IMR-90 (cell line): ENCODE measurements at places on chromosomes 1 and 21.

GRCh38 chr1:78854556-78854955 is 152.0 kb downstream of the ADGRL4 start:
- no peaks in the 10 kb centered on the region for H3K4me1 ChIP-seq
- no peak for DNase-seq
- H3K4me3 ChIP-seq = no peak overlapping the region
- H3K36me3 ChIP-seq = no peaks in the 10 kb centered on the region
- H3K27me3 ChIP-seq = no peaks in the 10 kb centered on the region
- H3K27ac ChIP-seq = no peak overlapping the region

DNA sequence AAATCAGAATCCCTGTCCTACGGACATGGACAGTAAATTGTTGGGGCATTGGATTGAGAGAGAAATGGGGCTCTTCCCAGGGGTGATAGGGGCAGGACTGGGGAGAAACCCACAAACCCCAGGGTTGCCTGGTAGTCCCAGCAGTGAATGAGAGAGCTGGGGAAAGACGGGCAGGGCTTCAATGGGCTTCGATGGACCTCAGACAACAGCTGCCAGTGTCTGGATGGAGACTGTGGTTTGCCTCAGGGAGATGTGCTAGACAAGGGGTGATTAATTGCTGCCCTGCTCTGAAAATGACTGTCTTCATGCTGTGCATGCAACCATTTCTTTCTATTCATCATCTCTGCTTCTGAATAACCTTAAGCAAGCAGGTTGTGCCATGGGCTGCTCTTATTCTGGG is 7.4 kb downstream of the GPR25 start:
- DNase-seq = no peak
- no peaks in the 10 kb centered on the region for H3K36me3 ChIP-seq
- H3K27me3 ChIP-seq = peaks cover 54% of the 10 kb centered on the region
- no peaks in the 10 kb centered on the region for H3K4me1 ChIP-seq
- H3K4me3 ChIP-seq = no peak overlapping the region
- H3K27ac ChIP-seq = no peak overlapping the region

- H3K36me3 ChIP-seq = no peaks in the 10 kb centered on the region
- no peak overlapping the region for H3K4me3 ChIP-seq
- no peak overlapping the region for H3K27ac ChIP-seq
- peak; percentile 8 for DNase-seq
- H3K4me1 ChIP-seq = no peaks in the 10 kb centered on the region
Measured at GRCh38 chr21:16137106-16137505, 407.3 kb downstream of the USP25 start.

GRCh38 chr1:10561497-10561896 is 86.7 kb downstream of the PEX14 start:
- peak; percentile 61 for DNase-seq
- no peaks in the 10 kb centered on the region for H3K36me3 ChIP-seq
- no peaks in the 10 kb centered on the region for H3K27me3 ChIP-seq
- no peak overlapping the region for H3K4me3 ChIP-seq

- H3K27ac ChIP-seq = no peak overlapping the region
- DNase-seq = no peak
- peaks cover 13% of the 10 kb centered on the region for H3K27me3 ChIP-seq
- no peaks in the 10 kb centered on the region; the same call in 1 of the 2 replicates for H3K4me1 ChIP-seq
Measured at GRCh38 chr1:204672482-204673121, 12.9 kb downstream of the LRRN2 start.

DNA sequence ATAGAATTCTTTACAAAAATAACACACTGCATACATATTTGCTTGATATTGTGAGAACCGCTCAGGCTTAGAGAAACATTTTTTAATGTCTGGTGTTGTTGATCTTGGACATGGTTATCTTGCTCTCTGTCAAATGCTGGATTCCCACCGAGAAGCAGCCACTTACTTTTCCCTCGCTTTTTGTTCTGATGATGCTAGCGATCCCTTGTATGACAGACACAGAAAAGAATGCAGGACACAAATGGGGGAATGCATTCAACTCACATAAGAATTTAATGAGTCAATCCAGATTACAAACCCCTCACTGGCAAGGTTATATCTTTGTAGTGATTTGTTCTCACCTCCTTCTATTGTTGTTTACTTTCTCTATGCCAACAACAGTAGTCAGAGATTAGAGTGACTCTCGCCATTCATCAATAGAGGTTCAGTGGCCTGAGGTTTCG is 76.8 kb upstream of the AKT3 start:
- H3K27me3 ChIP-seq = peaks cover 17% of the 10 kb centered on the region
- peaks cover 14% of the 10 kb centered on the region for H3K4me1 ChIP-seq
- no peak overlapping the region for H3K27ac ChIP-seq
- DNase-seq = peak; percentile 96

GRCh38 chr21:38986806-38987632 is 181.3 kb downstream of the ETS2 start:
- no peak for DNase-seq
- peaks cover 37% of the 10 kb centered on the region for H3K4me1 ChIP-seq
- H3K27ac ChIP-seq = no peak overlapping the region
- no peak overlapping the region for H3K4me3 ChIP-seq
- no peaks in the 10 kb centered on the region for H3K27me3 ChIP-seq

DNA sequence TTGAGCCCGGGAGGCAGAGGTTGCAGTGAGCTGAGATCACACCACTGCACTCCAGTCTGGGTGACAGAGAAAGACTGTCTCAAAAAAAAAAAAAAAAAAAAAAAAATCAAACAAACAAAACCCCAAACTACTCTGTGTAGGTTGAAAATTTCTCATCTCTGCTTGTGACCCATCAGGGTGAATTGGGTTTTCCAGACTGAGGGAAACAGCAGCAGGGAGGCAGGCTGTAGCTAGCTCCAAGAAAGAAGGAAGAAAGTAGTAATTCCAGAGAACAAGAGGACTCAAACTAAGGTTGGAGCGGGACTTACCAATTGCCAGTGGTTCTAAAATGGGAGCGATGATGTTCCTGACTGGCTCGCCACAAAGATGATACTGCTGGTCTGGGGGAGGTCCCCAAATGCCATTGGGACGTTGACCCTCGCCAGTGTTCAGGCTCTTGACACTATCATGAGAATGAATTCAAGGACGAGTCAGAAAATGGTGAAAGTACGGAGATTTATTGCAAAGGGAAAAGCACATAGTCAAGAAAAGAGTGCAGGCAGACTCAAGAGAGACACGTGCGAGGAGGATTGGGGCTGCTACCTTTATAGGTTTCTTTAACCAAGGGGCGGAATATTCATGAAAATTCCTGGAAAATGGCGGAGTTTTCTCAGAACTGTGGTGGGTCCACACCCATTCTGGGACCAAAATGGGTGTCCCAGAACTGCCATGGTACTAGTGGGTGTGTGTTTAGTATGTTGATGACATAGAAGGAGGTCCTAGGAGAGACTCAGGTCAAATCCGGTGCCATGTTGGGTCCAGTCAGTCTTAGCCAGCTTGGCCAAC is 13.4 kb downstream of the AADACL4 start:
- no peak overlapping the region for H3K27ac ChIP-seq
- H3K36me3 ChIP-seq = no peaks in the 10 kb centered on the region
- peaks cover 28% of the 10 kb centered on the region for H3K27me3 ChIP-seq
- no peaks in the 10 kb centered on the region for H3K4me1 ChIP-seq
- no peak for DNase-seq
- no peak overlapping the region for H3K4me3 ChIP-seq

GRCh38 chr1:146001709-146002108 is 5.3 kb upstream of the TXNIP start:
- no peak overlapping the region for H3K4me3 ChIP-seq
- DNase-seq = no peak
- no peaks in the 10 kb centered on the region for H3K27me3 ChIP-seq
- H3K36me3 ChIP-seq = no peaks in the 10 kb centered on the region
- H3K27ac ChIP-seq = no peak overlapping the region

- no peaks in the 10 kb centered on the region for H3K36me3 ChIP-seq
- H3K4me1 ChIP-seq = peaks cover 2% of the 10 kb centered on the region; the same call in 1 of the 2 replicates
- H3K27ac ChIP-seq = no peak overlapping the region
- H3K4me3 ChIP-seq = no peak overlapping the region
- no peak for DNase-seq
Measured at GRCh38 chr1:205124726-205125125, 2.9 kb upstream of the RBBP5 start.

GRCh38 chr1:112887599-112888283 is 68.3 kb downstream of the SLC16A1 start:
- no peak for DNase-seq
- H3K4me1 ChIP-seq = peaks cover 5% of the 10 kb centered on the region
- H3K27ac ChIP-seq = no peak overlapping the region
- H3K27me3 ChIP-seq = no peaks in the 10 kb centered on the region

- no peaks in the 10 kb centered on the region for H3K27me3 ChIP-seq
- no peak overlapping the region for H3K27ac ChIP-seq
- no peaks in the 10 kb centered on the region for H3K36me3 ChIP-seq
Measured at GRCh38 chr1:233470741-233471499, 143.0 kb upstream of the KCNK1 start.

DNA sequence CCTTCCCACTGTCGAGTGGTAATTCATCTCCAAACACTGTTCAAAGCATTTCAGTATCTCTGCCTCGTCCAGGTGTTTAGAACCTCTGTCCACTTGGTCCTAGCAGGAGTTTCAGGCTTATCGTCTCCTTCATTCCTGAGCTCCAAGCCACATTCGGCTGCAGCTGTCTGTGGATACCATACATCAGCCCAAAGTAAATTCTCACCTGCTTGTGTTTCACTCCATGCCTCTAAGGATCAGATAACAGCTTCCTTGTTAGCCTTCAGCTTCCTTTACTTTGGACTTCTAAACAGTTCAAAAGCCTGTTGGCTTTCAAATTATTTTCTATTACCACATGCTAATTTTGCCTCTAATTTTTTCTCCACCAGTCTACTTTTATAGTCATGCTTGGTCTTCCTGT is 219.0 kb upstream of the L1TD1 start:
- H3K36me3 ChIP-seq = no peaks in the 10 kb centered on the region
- DNase-seq = no peak
- no peaks in the 10 kb centered on the region for H3K4me1 ChIP-seq
- H3K4me3 ChIP-seq = no peak overlapping the region
- H3K27me3 ChIP-seq = no peaks in the 10 kb centered on the region
- no peak overlapping the region for H3K27ac ChIP-seq

DNA sequence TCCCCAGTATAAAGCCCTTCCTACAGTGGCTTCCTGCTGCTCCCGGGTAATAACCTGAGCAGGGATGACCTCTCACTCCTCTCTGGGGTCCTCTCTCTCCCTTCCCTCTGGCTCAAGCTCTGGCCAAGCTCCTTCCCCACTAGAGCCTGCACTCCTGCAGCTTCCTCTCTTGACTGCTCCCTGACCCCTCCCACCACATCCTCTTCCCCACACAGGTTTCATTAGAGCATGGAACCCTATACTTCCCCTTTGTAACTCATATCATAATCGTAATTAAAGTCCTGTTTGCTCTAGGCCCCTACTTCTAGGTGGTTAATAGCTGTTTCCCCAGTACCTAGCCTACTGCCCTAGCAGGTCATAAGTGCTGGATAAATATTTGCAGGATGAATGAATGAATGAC is 146.2 kb downstream of the C1orf21 start:
- no peak overlapping the region for H3K27ac ChIP-seq
- peaks cover 1% of the 10 kb centered on the region; the same call in 1 of the 2 replicates for H3K36me3 ChIP-seq
- no peaks in the 10 kb centered on the region for H3K27me3 ChIP-seq
- H3K4me3 ChIP-seq = no peak overlapping the region
